NCI-H524 (cell line): ENCODE measurements at places on chromosomes 1 and 21.

GRCh38 chr1:42943166-42943565 lies 15.5 kb downstream of the SLC2A1 start:
- DNase-seq = no peak

DNA sequence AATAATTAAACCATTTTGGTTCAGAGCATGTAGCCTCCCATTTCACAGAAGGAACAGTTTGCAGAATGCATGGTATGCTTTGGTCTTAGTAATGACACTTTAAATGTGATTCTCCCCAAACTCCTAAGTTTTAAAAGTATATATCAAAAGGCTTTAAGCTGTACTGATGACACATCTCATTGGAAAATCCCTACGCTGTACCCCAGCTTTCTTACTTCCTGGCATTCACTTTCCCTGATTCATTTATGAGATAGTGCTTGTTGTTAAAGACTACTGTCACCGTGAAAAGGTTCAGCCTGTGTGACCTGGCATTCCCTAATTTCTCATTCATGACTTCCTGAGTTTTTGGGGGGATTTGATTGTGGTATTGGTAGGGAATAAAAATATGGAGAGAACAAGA lies 53.4 kb downstream of the MPZL1 start:
- no peak for DNase-seq

DNA sequence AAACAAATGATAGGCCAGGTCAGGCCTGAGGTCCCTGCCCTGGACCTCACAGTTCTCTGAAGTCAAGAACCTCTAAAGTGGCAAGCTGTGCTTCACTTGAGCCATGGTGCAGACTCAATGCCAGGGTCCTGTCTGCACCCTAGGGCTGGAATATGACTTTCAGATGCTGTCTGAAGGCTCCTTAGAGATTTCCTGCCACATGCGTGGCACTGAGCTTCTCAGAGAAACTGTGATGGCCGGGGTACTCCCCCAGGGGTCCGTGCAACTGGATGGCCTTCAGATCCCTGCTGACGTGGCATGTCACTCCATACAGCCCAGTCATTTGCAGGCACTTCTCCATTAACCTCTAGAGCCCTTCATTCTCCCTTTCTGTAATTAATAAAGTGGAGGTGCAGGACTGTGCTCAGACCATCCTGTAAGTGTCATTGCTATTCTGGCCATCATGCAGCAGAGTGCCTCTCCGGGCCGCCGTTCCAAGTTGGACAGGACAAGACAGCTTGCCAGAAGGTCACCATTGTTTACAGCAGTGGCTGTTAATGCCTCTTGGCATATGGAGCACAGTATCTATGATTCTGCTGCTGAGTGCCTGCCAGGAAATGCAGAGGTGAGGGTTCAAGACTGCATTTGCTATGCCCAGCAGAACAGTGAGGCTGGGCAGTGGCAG lies 205.1 kb upstream of the COA6 start:
- DNase-seq = no peak

DNA sequence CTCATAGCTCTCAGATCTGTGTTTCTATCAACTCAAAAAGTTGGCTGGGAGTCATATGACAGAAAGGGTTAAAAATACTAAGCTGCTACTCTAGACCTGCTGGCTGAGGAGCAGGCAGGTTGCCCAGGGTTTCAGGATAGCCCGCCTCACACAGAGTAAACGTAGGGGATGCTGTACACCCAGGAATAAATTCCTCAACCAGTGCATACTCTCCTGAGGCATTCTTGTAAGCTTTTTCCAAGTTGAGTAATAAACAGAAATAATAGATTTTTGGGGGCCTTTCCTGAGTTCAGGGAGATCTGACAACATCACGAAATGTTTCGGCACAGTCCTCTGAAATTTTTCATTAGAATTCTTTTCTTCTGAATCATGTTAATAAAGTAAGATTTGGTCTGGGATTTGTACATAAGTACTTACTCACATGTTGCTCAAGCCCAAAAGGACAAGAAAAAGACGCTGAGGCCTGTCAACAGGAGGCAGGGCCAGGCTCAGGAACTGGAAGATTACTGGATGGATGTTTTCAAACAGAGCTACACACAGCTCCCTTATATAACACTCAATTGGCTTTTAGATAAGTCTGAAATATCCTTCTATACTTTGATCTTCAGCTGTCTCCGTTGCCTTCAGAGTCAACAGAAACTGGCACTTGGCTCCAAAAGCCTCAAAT lies 41.0 kb downstream of the TGFBR3 start:
- DNase-seq = no peak

- DNase-seq = no peak
Observed at GRCh38 chr1:223479718-223480425, 86.7 kb downstream of the CCDC185 start.

DNA sequence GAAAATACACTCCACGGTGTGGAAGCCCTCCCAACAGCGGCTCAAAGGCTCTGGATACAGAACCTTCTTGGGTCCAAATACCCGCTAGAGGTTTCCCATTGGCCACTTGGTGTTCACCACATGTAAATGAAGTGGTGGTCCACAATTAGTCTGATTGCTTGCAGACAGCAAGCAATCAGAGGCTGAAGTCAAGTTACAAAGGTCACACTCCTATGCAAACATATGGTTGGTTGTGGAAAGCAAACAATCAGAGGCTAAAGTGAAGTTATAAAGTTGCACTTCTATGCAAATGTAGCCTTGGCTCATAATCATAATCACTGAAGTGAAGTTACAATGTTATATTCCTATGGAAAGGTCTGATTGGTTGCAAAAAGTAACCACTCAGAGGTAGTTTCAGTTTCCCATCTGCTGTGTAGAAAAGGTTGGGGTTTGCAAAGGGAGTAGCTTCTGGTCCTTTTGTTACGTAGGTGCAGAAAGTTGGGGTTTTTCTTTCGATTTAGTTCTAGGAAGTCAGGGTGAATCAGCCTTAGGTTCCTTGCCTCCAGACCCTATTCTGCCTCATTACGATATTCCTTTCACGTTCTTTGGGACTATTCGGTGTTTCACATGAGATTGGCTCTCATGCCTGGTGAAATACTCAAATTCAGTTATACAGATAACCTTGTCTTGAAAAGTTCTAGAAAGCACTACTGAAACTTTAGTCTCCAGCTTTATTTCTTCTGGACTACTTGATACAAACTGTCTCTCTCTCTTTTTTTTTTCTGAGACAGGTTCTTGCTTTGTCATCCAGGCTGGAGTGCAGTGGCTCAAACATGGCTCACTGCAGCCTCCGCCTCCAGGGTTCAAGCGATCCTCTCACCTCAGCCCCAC lies 36.7 kb upstream of the MTF2 start:
- no peak for DNase-seq
